Left ventricle myocardium inferior (tissue), 1 donor: ENCODE measurements at places on chromosomes 3 and 15. TPM values are rescaled to one million over a fixed set of nuclear protein-coding genes. Genes with fewer than 3 reads are reported as not detected.

Gene GOLGA6D
- not detected for total RNA-seq

DNA sequence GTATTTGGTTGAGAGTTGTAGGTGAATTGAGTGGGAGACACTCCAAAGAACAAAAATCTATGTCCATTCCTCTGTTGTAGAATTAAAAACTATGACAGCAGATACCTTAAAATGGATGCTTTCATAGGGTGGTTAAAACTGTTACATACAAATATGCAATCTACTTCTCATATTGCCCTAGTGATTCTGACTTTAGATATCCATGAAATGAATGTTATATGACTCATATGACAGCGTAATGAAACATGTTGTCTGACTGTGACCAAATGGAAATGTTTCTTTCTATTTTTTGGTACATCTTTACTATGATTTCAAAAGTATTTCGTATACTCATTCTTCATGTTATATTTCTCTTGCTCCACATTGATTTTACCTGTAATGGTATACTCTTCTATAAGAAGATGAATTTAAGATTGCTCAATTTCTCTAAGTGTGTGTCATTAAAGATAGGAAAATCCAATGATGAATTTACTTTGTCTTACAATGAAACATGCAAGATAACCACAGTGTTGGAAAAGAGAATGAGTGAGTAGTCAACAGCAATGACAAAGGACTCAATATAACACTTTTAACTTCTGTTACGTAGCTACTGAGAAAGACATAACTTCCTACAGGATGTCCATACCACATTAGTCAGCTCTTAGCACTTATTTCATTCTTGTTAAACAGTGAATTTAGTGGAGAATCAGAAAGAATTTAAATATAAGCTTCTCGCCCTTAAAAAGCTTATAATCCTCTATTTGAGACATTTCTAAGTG, 79.3 kb upstream of the LSAMP start:
- DNase-seq: no peak

DNA sequence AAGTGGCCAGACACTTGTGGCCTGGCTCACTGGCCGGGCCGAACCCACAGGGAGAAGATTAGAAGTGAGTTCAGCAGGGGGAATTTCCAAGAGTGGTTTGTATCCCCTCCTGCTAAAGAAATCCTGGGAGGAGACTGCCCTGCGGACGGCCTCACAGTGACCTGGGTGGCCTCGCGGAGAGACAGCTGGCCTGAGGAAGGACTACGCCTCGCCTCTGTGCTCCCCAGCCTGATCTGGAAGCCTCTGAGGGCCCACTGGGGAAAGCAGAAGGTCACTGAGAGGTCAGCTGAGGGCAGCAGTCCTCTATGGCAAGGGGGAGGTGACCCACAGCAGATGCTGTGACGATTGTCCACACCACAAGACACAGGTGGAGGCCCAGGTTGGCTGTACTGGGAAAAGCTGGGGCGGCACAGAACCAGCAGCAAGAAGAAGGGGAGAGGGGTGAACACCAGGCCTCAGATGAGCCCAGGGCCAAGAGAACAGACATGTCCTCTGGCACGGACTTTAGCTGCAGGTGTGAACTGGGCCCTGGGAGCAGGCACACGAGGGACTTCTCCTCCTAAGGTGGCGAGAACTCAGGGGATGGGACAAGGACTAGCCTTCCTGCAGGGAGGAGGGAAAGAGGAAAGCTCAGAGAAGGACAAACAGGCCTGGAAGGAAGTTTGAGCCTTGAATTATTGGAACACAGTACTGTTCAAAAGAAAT, 37.2 kb upstream of the DLG1 start:
- DNase-seq: no peak

Gene NPAP1
- total RNA-seq: not detected

- no peak for DNase-seq
These were observed 359.5 kb upstream of the CBLB start for GRCh38 chr3:106228271-106228670.

GRCh38 chr3:193530231-193531165, 24.2 kb downstream of the ATP13A4 start:
- DNase-seq: no peak

Gene CGGBP1
- 48.5 TPM for total RNA-seq

DNA sequence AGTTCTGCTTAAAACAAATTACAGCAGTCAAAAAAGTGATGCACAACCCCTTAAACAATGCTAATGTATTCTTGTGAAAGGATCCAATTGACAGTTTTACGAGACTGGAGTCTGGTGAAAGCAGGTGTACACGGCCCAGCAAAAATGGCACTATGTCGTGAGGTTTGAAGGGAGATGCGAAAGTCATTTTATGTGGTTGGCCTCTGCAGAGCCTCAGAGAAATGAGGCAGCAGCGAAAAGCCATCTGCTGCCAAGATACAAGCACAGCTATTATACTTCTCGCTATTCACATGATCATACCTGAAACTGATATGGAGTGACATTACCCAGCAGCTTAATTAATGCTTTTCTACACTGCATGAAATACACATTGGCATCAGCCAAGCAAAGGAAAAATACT, 36.4 kb downstream of the MECOM start:
- DNase-seq: no peak
